ENCODE measurements at places on chromosomes 1 and 21.

GRCh38 chr21:25092441-25093011, 514.8 kb downstream of the MRPL39 start:
- DNase-seq: no peak

GRCh38 chr1:65525266-65526048, 105.0 kb downstream of the LEPR start:
- no peak for DNase-seq

DNA sequence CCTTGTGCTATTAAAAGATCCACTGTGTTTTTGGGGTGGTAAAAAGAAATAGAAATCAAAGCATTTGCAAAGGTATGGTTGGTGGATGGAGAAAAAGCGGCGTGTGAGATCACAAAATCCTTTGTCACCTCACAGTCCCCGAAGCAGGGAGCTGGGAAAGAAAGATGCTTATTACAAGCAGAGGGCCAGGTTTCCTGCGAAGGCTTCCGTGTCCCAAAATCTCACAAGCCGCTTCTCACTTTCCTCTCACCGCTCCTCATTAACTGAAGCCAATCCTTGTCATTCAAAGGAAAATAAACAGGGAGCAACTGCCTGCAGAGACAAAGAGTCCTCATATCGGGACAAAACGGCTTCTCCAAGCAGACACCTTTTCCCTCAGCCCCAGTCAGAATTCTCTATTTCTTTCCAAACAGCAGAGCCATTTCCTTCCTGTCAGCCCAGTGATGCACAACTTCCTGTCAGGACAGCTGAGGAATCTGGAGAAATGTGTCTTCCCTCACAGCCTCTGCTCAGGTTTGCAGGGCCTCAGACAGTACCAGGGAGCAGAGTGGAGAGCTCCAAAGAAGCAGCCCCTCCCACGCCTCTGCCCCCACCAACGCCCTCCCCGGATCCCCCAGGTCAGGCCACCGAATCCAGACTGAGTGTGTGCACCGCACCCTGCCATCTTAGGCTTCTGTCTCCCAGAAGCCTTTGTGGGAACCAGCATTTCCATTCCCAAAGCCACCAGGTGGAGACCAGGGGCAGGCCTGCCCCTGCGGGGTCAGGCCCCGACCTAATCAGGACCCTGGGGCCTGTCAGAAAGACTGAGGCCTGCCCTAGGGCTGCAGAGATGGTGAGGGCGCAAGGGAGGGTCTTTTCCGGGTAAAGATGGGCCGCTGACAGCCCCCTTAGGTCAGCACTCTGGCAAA, 29.6 kb downstream of the KCNN3 start:
- no peak for DNase-seq

DNA sequence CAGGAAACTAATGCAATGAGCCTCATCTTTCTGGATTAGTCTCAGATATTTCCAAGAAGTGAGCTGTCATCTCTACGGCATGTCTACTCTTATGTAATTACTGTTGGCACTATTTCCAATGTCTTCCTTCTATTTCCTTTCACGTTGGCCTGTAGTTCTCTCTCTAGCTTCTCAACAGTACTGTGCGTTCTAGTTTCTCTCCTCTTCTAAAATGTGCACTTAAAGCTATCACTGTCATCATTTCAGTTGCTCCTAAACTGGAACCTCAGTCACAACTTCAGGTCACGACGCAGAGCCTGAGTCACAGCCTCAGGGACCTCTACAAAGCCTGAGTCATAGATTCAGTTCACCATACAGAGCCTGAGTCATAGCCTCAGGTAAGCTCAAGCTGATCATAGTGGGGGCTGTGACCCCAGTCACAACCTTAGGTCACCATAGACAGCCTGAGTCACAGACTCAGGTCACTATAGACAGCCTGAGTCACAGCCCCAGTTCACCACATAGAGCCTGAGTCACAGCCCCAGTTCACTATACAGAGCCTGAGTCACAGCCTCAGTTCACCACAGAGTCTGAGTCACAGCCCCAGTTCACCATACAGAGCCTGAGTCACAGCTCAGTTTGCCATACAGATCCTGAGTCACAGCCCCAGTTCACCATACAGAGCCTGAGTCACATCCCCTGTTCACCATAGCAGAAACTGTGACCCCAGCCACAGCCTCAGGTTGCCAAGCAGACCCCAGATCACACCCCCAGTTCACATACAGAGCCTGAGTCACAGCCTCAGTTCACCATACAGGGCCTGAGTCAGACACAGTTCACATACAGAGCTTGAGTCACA, 13.0 kb downstream of the WNT9A start:
- peak; percentile 10 for DNase-seq

Measured in stimulated activated CD8-positive, alpha-beta memory T cell treated with anti-CD3 and anti-CD28 coated beads, Interleukin-12 subunit alpha, Interleukin-12 subunit beta, amount 100 ng/mL, for 4 hours (primary cell).